ENCODE measurements at places on chromosomes 4 and X. TPM values are rescaled to one million over a fixed set of nuclear protein-coding genes. Genes with fewer than 3 reads are reported as not detected.

GRCh38 chrX:13689741-13690211 is 848 bp downstream of the RAB9A start:
- no peak for DNase-seq

DNA sequence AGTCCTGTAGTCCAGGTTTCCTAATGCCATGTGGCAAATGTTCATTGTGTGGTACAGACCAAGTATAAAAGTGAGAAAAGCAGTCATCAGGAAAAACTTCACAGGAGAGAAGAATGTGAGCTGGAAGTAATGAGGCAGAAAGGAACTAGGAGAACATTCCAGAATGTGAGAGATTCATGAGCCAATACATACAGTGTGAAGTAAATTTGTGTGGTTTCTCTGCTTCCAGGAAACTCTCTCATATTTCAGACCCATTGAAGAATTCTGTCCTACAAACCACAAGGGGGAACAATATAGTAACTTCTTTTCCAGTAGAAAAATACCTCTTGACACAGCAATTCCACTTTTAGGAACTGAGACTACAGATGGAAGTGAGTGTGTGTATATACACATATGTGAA is 136.5 kb downstream of the RNF150 start:
- DNase-seq: no peak

DNA sequence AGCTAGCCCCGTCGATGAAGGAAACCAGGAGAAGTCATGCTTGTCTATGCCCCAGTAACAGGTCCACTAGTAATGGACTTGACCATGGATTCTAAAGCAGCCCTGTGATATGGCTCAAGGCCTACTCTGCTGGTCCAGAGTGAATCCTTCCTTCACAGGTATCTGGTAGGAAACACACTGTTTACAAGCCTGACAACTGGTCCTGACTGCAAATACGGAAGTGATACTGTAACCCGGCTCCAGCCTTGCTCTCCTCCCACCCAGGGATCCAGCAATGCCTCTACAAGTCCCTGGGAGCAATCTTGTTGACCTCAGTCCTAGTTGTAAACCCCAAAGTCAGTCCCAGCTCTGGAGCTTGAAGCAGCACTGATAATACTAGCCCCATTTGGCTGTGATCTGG is 239.2 kb upstream of the GRID2 start:
- no peak for DNase-seq

GRCh38 chr4:2259541-2260343 is 2.2 kb downstream of the MXD4 start:
- no peak for DNase-seq

GRCh38 chrX:17098516-17099247 is 152.2 kb downstream of the REPS2 start:
- DNase-seq: no peak

DNA sequence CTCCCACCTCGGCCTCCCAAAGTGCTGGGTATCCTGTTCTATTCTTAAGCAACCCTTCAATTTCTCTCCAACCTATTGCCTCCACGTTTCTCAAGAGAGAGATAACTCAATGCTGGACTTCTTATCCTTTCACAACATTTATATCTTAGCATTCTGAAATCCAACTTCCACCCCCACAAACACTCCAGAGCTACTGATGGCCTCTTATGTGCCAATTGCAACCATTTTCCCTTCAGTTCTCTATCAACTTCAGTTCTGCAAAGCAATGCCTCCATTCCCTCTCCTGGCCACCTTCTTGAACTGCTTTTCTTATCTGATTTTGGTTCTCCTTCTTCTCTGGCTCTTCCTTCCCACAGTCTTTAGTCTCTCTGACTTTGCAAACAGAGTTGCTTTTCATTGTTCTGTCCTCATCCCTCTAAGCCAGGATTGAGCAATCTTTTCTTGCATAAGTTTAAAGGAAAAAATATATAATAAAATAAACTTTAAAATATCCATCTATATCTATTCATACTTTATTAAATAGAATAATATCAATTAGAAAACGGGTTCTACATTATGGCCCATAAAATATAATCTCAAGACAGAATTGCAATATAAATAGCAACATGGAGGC is 3.6 kb upstream of the STBD1 start:
- DNase-seq: no peak

- DNase-seq: no peak
Observed at GRCh38 chr4:8582436-8582835, 2.2 kb downstream of the GPR78 start.

The PCGF3 gene
- total RNA-seq: 84.5 TPM

The IL13RA2 gene
- total RNA-seq: not detected

The OCIAD2 gene
- 50.0 TPM for total RNA-seq

The ADGRL3 gene
- 44.8 TPM for total RNA-seq

The FANCB gene
- total RNA-seq: 6.0 TPM

The C4orf51 gene
- not detected for total RNA-seq

The FRG2 gene
- not detected for total RNA-seq

All from endothelial cell (in vitro differentiated cells).